Cerebellum (tissue), 4 donors: ENCODE measurements at places on chromosomes 2 and 18. TPM values are rescaled to one million over a fixed set of nuclear protein-coding genes. Genes with fewer than 3 reads are reported as not detected.

ZC3H6 gene
- 25.8 TPM for total RNA-seq

CPO gene
- total RNA-seq = not detected

GPR45 gene
- 1.5 TPM for total RNA-seq

C2orf80 gene
- total RNA-seq = 12.2 TPM

LYG1 gene
- 1.00 TPM for total RNA-seq

AGXT gene
- total RNA-seq = not detected

DNA sequence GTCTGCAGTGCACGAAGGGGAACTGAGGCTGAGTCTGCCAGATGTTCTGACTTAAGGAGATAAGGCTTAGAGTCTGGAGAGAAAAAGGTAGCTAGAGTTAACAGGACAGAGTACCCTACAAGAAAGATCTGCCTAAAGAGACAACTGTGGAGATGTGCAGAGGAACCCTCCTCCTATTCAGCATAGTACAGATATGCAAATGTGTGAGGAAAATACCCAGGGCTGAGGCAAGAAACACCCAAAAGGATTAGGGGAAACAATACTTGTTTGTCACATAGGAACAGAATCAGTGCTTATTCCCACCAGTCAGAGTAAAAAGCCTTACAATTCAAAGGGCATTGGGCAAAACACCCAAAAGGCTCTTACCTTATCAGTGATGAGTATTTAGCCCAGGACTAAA is 67.8 kb downstream of the SS18 start:
- DNase-seq = no peak

GRCh38 chr18:8883409-8883668 is 178.0 kb downstream of the MTCL1 start:
- no peak for DNase-seq

DNA sequence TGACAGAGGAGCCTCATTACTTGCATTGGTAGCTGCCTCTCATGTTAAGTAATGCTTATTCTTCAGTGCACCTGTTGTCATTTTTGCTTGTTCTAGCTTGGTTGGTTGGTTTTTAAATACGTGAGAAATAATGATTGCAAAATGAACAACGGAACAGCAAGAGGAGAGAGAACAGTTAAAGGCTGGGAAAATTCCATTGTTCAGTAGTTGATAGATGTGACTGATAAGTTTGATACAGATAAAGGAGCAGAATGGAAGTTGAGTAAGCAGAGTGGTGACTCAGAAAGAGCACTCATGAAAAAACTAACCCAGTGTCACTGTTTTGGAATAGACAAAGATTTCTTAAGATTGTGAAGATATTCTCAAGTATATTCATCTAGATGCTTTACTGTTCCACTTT is 50.5 kb downstream of the MTA3 start:
- no peak for DNase-seq

DNA sequence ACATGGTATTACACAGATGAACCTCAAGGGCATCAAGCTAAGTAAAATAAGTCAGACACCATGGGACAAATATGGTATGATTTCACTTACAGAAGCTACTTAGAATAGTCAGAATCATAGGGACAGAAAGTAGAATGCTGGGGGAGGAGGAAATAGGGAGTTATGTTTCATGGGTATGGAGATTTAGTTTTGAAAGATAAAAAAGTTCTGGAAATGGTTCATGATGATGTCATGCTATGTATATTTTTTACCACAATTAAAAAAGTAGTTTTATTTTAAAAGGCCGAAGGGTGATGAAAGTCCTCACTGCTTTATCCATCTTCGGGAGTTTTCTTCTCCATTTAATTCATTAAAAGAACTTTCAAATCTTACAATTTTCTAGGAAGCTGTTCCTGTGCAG is 181.9 kb downstream of the CALCRL start:
- DNase-seq = no peak

DNA sequence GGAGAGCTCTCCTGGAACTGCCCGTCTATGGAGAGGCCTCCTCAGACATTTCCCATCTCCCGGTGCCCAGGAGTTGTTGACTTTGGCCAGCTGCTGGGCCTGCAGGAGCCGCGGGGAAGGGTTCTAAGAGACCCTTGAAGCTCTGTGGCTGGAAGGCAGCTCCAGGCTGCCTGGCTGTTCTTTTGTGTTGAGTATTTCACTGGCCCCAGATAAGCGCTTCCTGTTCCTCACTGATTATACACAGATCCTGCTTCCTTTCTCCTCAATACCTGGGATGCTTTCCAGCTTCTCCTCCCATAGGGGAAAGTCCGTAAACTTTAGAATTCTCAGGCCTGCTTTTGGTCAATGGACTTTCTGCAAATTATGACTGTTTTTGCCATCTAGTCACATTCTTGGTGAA is 57.8 kb downstream of the TGOLN2 start:
- DNase-seq = no peak

DNA sequence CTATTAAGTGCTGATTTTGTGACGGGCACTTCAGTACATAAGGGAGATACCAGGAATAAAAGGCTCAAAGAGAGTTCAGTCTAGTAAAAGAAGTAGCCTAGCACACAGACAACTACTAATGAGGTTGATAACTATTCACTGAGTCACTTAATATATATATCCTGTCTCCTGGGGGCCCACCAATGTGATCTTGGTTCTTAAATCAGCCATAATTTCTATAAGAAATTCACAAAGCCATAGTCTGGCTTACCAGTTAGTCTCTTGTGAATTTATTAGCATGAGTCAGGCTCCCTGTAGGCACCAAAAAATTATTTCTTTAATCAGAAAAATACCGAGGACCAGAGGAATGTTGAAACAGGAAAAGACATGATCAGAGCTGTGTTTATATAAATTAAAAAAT is 10.4 kb downstream of the KCNE4 start:
- DNase-seq = no peak

GRCh38 chr2:100242891-100243619 is 79.2 kb downstream of the LONRF2 start:
- peak; percentile 69 for DNase-seq

DNA sequence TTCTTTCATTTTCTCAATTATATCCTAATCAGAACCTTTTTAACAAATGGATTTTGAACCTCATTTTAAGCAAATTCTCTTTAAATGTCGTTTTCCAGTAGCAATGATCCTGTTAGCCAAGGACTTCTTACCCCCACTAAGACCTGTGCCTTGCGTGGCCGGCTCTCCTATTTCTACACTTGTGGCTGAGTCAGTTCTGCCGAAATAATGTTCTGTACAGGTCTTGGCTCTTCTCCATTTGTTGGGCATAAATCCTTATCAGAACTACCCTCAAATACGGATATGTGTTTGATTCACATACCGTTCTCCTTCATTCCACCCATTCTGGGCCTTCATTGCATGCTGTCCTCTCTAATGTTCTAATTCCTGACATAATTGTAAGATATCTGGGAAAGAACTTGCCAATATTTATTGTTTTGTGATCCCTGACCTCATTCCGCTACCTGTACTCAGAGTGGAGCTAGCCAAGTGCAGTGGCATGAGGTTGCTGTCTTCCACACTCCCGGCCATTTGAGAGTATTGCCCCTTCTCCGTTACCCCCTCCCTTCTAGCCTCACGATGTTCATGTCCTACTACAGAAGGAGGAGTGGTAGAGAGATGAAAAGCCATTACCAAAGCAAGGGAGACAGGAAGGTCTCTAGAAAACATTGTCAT is 78.7 kb downstream of the MYOM1 start:
- no peak for DNase-seq

DNA sequence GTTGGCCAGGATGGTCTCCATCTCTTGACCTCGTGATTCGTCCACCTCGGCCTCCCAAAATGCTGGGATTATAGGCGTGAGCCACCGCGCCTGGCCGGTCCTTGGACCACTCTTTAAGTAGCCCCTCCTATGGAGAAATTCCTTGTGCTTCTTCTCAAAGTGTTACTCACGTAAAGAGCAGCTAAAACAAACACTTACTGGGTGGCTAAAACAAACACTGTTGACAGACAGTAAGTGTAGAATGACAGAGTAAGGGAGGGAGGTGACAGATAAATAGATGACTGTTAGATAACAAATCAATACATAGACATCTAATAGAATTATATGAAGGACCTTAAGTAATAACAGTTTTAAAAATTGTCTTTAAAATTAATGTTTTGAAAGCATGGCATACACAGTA is 40.9 kb upstream of the RASGRP3 start:
- no peak for DNase-seq

DNA sequence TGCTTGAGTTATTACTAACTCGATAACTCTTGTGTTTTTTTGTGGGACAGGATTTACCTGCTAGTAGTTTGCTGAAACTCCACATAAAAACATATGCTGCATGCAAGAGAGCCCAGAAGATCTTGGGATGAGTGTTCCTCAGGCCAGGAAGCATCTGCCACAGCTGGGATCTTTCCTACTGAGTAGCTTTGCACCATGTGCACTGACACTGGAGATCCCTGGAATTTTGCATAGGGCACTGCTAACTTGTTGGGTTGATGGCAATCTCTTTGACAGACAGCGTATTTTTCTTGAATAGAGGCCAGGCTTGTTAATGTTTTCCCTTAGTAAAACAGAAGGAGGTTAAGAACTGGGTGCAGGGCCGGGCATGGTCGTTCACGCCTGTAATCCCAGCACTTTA is 808 bp upstream of the SERPINB11 start:
- DNase-seq = no peak

DNA sequence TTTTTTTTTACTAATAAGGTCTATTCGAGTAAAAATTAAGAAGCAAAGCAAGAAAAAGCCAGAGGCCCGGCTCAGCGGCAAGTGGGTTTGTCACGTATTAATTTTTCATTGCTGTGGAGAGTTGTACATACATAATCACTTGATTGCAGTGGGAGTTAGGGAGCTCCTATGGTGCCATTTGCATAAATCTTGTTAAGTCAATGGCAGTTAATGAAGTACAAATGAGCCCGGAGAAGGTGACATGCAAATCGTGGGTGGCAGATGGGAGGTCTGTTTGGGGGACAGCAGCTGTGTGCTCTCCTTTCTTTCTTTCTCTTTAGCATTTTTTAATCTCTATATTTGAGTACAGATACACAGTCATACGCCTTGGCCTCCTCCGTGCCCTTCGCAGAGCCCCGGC is 317.0 kb downstream of the AGAP1 start:
- no peak for DNase-seq

DNA sequence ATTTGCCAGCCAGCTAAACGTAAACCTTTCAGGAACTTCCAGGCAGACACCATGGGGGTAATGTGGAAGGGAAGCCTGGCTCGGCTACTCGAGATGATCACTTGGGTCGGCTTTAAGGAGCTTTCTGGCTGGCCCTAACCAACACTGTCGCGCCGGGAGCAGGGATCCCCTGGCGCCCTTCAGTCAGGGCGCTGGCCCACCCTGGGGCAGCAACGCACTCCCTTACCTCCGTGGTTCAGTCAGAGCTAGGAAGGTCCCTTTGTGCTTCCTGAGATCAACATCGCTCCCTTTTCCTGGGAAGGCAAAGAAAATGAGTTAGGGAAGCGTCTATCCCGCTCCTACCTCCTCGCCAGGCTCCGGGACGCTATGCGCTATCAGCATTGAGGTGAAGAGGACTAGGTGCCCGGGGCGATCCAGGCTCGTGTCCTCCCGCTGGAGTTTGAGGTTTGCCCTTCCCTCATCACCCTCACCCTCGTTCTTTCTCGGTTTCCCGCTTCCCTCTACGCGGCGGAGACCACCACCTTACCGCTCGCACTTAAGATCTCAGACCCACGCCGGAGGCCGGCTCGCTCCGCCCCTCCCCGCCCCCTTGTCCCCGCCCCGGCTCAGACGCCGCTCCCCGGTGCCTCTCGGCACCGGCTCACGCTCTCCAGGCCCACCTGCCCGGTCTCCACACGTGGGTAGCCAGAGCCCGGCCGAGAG is 449 bp upstream of the ATRAID start:
- no peak for DNase-seq

DNA sequence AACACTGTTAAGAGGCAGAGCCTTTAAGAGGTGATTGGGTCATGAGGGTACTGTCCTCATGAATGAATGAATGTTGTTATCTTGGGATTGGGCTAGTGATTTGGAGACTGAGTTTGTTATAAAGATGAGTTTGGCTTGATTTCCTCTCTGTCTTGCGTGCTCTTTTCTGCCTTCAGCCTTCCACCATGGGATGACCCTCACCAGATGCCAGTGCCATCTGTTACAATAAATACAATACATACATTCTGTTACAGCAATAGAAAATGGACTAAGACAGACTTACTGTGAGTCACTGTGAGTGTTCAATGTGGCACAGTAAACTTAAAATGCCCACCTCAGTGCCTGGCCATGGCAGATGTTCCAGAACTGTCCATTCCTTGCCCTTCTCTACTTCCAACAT is 95.0 kb upstream of the ZFP36L2 start:
- peak; percentile 57 for DNase-seq

- no peak for DNase-seq
These were observed 1108.7 kb upstream of the TMEFF2 start for GRCh38 chr2:193303464-193303863.

GRCh38 chr18:24234330-24234729 is 95.5 kb downstream of the CABYR start:
- no peak for DNase-seq

DNA sequence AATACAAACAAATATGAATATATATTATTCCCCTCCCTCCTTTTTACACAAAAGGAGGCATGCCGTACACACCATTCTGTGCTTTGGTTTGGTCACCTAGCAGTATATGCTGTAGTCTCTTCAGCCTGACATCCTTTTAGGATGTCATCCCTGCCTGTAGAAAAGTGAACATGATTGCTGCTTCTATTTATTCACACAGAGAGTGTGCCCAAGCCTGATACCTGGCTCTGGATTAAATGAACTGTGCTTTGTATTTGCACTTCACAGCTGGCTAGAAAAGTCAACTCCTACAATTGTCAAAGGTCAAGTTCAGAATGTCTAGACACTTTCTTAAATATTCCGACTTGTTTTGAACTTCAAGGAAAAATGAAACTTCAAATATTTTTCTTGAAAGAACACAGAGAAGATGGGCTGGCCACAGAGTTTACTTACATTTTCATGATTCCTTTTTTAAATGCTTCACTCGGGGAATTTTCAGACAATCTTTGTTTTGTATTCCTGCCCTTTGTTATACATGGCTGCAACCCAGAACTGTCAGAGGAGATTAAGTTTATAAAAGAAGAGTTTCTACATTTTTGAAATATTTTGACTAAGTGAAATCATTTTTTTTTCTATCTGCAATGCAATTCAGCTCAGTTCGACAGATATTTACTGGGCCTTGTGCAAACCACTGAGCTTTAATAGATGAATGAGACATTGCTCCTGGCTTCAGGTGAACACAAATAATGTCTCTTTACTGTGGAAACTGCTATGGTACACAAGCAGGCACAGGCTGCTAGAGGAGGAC is 33.5 kb downstream of the DAPL1 start:
- DNase-seq = no peak

GRCh38 chr2:169300636-169301530 is 61.5 kb downstream of the LRP2 start:
- DNase-seq = no peak
